ENCODE measurements at places on chromosomes 12 and 14.

DNA sequence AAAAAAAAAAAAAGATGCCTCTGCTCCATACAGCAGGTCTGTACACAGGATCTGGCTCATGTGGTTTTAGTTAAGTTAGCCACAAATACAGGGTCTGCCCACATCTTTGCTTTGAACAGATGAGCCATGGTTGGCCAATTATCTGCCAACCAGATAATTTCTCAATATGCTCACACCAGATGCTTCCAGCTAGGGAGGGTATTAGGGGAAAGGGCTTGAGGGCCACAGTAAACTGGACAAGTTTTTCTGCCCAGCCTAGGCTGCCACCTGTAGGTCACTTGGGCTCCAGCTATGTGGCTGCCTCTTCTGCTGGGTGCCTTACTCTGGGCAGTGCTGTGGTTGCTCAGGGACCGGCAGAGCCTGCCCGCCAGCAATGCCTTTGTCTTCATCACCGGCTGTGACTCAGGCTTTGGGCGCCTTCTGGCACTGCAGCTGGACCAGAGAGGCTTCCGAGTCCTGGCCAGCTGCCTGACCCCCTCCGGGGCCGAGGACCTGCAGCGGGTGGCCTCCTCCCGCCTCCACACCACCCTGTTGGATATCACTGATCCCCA lies 776 bp downstream of the RDH5 start:
- peak; percentile 100 for DNase-seq

GRCh38 chr14:71582705-71583104 lies 349.5 kb upstream of the RGS6 start:
- peak; percentile 25 for DNase-seq

GRCh38 chr12:27383429-27384260 lies 51.0 kb downstream of the BMAL2 start:
- peak; percentile 75 for DNase-seq

DNA sequence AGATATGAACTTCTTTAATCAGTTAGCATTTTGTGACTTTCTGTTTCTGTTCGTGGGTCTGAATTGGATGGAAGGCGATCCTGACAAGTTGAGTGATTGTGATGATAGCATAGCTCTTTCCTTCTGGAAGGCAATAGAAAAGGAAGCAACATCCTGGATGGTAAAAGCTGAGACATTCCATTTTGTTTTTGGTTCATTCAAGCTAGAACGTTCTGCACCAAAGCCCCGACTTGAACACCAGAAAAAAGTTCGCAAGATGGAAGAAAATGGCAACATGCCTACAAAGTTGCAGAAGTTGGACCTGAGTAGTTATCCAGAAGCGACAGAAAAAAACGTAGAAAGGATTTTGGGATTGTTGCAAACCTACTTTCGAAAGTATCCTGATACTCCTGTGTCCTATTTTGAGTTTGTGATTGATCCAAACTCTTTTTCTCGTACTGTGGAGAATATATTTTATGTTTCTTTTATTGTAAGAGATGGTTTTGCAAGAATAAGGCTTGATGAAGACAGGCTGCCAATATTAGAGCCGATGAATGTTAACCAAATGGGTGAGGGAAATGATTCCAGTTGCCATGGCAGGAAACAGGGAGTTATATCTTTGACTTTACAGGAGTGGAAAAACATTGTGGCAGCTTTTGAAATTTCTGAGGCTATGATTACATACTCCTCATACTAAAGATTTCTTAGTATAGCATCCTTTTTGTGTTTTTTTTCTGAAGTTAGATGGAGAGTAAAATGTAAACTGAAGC lies 896 bp downstream of the EID3 start:
- DNase-seq: peak; percentile 78

DNA sequence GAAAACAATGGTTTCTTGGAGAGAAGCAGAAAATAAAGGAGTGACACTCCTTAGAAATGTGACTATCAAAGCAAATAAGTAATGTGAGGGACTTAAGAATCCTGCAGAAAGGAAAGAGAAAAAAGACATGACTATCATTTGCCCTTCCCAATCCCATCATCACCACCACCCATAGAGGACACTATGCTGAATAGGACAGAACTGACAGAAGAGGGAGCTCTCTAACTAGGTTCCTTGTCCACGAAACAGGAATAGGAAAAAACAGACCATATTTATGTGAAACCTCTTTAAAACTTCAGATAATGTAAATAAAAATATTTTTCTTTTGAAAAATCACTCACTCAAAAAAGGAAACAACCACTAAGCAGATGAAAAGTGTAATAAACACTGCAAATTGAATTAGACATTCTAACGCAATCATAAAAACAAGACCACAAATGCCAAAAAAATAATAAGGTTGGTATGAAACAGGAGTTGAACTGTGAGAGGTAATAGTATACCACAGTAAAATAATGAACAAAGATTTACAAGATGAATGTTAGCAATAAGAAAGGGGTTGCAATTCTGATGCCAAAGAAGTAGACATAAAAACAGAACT lies 24.1 kb downstream of the KLRD1 start:
- DNase-seq: peak; percentile 53

- no peak for DNase-seq
Observed at GRCh38 chr12:86959766-86960458, 703.7 kb upstream of the MGAT4C start.

DNA sequence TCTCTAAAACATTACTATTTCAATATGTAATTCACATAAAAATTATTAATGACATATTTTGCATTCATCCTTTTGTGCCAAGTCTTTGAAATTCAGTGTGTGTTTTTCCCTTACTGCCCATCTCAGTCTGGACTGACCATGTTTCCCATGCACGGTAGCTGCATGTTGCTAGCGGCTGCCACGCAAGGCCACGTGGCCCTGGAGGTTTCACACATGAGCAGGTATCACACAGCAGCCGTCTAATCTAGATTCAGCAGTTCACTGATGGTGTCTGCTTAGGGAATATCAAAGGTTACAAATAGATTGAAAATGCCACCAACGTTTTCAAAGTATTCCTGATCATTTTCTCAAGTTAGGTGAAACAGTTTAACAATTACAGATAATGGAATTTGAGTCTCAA lies 234.8 kb upstream of the FKBP4 start:
- DNase-seq: no peak

- no peak for DNase-seq
Observed at GRCh38 chr12:112473056-112473455, 54.3 kb downstream of the PTPN11 start.

GRCh38 chr12:114403011-114403689 lies 2.8 kb downstream of the TBX5 start:
- no peak for DNase-seq

DNA sequence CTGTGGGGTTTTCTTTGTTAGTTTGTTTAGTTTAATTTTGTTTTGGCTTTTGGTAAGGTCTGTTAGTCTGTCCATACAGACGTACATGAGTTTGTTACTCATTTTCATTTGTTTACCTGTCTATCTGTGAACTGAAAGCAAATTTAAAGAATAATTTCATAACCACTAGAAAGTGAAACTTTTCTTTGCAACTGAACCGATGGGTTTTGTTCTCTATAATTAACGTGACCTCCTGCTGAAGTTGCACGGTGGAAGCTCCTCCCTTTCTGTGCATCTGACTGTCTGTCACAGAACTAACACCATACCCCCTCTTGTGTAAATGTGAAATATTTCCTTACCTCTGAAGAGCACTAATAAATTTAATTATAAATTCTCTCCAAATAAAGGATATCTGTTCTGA lies 595.5 kb downstream of the GALC start:
- no peak for DNase-seq

GRCh38 chr14:76867516-76868453 lies 41.6 kb downstream of the LRRC74A start:
- no peak for DNase-seq

DNA sequence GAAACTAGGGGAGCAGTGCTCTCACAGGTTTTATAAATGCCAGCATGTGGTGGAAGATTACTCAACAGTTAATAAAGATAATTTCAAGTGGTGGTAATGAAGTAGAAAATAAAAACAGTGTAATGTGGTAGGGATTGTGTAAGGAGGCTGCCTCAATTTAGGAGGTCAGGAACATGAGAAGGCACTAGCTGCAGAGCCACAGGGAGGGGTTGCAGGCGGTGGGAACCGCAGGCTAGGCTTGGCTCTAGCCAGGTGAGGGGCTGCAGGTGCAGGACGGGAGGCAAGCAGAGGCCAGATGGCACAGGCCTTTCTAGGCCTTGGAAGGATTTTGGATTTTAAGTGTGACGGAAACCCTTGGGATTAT lies 768 bp downstream of the METTL25 start:
- peak; percentile 5 for DNase-seq

DNA sequence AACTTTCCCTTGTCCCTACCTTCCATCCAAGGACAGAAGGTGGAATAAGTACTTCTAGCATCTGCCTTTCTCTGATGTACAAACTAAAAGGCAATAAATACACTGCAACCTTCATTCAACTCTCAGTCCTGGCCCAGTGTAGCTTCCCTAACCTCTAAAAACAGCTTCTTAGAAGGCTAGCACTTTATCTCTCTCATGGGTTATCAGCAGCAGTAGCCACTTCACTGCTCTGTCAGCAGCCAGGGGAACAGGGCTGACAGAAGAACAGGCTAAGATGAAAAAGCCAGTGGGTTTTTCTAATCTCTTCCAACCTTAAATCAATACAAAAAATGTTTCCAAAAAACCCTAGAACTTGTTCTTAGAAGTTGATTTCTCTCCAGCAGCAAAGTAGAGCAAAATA lies 13.2 kb downstream of the BAZ2A start:
- no peak for DNase-seq

- no peak for DNase-seq
Observed at GRCh38 chr12:105041186-105041585, 43.1 kb downstream of the ALDH1L2 start.

DNA sequence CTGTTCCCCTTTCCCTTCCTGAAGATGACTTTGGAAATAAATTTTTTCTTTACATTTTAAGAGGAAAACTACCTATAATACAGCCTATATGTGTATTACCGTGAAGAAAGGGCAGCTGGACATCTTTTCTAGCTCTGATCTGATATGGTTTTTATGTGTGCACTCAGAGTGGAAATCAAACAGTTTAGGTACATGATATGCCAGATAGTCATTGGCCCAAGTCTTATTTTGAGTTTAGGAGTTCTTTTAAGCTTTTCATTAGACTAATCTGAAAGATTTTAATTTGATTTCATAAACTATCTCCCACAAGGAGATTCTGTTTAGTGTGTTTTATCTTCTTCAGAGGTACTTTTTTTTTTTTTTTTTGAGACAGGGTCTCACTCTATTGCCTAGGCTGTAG lies 48.8 kb downstream of the KIAA0586 start:
- DNase-seq: no peak

DNA sequence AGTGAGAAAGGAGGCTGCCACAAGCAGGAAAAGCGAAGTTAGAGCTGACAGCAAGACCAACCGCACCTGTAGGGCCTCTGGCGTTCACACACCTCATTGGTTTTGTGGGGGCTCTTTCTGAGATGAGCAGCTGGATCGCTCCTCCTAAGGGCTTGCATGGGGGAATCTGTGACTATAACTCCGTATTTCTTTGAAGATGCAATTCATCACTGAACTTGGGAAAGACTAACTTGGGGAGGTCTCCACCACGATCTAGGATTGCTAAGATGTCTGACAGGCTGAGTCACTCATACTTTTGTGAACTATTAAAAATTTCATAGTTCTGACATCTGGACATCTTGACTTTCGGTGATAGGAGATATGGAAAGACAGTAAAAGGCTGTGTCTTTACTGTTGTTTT lies 173.6 kb downstream of the ETV6 start:
- DNase-seq: peak; percentile 44

GRCh38 chr12:1161197-1161596 lies 170.2 kb downstream of the ERC1 start:
- no peak for DNase-seq

DNA sequence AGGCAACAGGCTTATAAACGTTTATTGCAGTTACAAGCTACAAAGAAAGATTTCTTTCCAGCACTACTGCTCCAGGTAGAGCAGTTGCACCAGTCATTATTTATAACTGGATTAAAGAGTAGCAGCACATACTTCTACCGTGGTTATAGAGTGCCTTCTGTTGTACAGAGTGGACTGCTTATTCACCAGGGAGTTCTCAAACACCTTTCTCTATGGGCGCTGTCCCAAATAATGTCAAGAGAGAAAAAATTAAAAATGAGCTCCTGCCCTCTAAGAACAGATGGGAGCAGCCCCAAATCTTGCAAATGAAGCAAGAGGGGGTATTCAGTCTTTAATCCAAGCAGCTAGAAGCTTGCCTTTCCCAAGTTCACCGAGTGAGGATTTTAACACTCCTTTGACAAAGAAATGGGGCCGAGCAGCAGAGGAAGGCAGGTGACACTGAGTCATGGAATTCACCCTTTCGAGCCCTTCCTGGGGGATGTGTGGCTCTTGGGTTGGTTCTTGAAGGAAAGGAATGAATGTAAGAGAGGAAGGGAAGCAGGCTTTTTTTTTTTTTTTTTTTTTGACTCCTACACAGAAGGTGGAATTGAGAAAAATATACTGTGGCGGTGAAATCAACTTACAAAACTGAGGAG lies 181.2 kb downstream of the PRKCH start:
- no peak for DNase-seq

DNA sequence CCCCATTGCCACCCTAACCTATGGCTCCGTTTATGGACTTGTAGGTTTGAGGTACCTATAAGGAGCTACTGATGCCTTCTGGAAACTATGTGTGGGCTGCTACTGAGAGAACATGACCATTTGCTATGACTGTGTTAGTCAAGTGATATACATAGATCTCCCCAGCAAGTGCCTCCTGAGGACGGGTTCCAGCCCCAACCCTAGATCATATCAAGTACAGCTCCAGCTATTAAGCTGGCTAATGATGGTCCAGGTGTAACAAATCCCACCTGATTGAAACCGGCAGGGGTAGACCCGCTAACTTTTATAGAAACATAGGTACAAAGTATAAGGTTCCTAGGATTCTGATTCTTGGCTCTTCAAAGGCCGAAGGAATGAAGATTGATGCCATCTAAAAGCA lies 23.7 kb downstream of the NINJ2 start:
- no peak for DNase-seq

DNA sequence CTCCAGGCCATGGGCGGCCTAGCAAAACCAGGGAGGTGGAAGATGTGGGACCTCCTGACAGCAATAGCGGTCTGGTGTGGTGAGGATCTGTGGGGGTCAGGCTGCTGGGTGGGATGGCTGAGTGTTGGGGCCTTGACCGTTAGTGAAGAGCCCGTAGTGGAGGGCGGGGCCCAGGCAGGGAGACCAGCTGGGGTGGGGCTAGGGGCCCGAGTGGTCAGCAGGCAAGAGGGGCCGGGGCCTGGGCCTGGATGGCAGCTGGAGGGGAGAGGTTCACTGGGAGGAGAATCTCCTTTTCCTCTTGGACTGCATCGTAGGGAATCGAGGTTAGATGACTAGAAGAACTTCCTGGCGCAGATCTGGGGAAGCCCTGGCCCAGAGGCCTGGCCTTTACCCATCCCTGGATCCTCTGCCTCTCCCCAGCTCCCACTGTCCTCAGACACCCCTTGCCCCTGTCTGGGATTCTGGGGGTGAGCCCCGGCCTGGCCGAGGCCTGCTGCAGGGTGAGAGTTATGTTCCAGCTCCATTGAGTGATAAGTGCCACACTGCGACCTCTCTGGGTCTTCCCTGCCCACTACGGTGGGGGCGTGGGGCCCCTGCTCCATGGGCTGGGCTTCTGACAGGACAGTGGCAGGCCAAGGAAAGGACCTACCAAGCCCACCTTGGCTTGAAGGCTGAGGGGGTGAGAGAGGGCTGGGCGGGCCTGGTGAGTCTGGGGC lies 47.1 kb downstream of the KRT80 start:
- no peak for DNase-seq
